ENCODE measurements at places on chromosomes 3 and 15.
A peak's percentile ranks its signal among the peaks of the same experiment; 100 is the strongest.

DNA sequence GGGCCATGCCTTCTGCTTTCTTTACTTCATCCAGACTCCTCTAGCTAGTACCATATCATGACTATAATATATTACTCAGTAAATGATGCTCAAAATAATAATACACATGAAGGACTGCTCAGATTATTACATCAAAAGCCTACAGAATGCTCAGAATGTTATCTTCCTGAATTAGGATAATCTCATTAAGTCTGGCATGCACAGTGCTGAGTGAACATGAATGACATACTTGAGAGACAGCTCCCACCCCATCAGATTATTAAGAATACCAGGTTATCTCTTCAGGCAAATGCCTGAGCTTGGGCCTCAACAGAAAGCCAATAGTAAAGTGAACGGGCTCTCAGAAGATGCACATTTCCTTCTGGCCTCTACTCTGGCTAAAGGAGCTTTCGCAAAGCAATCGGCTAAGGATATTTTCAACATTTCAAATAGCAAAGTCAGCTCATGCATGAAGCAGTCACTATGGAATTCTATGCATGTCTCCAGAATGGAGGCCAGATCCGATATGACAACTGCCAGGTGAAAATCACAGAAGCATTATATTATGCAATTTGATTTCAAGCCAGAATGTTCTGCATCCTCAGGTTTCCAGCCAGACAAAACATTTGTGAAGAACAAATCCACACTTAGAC is 122.6 kb downstream of the KCNMB2 start:
- no peak for DNase-seq

GRCh38 chr15:26767169-26767670 is 5.6 kb downstream of the GABRB3 start:
- DNase-seq = no peak

- DNase-seq = peak; percentile 38
These were observed 5.5 kb upstream of the GP5 start for GRCh38 chr3:194404365-194405140.

DNA sequence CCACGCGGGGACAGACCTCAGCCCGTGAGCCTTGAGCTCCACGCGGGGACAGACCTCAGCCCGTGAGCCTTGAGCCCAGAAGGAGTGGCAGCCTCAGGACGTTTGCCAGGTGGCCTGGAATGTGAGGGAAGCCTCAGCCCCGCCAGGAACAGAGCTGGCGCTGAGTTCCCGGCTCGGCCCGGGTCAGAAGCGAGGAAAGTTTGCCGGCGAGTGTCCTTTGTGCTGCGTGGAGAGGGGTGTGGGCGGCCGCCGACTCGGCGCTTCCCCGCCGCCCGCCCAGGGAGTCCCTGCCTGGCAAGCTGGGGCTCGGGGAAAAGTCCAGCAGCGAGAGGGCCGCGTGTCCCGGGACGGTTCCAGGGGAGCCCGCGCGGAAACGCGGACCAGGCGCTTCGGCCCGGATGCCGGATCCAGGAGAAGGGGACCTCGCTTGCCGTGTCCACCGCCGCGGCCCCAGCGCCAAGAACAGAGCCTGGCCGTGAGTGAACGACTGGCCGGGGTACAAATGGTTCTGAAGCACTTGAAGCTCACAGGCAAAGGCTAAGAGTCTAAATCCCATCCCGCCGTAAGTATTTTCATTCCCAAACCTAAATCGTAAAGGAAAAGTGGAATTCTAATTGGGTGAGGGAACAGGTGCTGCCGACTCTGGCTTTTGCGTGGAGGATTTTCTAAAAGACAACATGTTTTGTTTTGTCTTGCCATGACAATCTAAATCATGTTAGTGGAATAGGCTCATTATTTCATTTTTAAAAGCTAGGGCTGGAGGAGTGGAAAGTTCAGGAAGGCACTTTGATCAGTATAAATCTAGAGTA is 1.7 kb downstream of the LRRN1 start:
- DNase-seq = no peak

GRCh38 chr3:112087746-112088145 is 1.6 kb downstream of the C3orf52 start:
- DNase-seq = no peak

GRCh38 chr3:69088063-69088462 is 3.3 kb downstream of the ARL6IP5 start:
- no peak for DNase-seq

GRCh38 chr3:30347679-30348216 is 258.7 kb upstream of the TGFBR2 start:
- no peak for DNase-seq

GRCh38 chr3:30408105-30408557 is 198.3 kb upstream of the TGFBR2 start:
- DNase-seq = no peak

DNA sequence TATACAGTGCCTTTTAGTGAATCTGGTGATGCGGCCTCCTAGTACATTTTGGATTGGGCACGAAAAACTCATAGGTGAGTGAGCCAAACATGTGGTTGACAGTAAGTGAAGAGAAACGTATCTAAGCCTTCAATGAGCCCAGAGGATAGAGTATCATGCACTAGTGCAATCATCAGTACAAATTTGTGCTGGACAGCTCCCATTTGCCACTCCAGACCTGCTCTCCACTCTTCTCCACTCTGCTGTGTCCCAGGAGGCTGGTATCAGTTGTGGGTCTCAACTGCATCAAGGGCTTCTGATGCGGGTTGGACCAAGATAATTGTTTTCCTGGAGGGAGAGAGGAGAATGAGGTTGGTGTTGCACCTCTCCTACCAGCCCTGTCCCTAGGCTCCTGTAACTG is 9.1 kb upstream of the RASGRF1 start:
- DNase-seq = no peak

DNA sequence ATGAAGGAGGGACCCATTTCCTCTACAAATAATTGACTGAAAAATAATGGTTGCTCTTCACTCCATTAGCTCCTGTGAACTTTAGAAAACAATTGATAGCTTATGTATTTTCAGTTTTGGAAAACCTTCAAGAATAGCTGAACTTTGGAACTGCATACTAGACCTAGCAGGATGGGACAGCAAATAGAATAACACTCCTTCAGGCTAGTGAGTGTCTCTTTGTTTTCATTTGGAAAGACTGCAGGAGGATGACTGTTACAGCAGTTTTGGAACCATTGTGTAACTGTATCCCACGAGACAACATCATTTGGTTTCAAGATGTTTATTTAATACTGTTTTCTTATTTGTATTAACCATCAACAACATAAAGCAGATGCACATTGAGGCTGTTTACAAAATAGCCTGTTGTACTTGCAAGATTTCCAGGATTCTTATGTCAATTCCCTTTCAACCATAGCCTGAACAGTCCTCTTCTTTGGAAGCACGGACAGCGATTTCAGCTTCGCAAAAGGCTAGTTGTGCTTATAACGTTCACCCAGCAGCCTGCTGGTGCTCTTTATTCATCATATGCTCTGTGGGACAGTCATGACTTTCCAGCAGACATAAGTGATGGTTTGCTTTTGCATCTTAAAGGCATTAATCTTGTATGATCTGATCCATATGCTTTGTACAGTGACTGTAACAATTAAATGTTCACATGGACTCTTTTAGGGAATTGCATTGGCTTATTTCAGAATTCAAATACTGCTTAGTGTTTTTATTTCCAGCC is 335.5 kb downstream of the IL5RA start:
- DNase-seq = no peak

DNA sequence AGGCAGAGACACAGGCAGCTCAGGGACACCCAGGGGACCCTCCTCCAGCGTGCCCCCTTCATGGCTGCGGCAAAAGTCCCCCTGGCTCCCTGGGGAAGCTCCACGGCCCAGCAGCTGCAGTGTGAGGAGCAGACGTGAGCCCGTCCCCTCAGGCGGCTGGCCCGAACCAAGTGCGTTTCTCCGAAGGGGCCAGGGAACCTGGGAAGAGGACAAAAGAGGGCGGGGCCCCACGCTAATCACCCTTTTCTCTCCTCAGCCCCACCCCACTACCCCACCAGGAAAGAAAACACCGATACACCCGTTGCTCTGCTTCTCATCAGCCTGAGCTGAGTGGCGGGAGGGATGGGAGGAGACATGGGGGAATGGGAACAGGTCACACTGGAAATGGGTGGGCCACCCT is at the start of gene MUC4:
TSS of gene MUC4 (minus strand) at position 174 of the 400 bp plus-strand sequence. CDS start at position 62, 112 bp downstream.
- DNase-seq = no peak

DNA sequence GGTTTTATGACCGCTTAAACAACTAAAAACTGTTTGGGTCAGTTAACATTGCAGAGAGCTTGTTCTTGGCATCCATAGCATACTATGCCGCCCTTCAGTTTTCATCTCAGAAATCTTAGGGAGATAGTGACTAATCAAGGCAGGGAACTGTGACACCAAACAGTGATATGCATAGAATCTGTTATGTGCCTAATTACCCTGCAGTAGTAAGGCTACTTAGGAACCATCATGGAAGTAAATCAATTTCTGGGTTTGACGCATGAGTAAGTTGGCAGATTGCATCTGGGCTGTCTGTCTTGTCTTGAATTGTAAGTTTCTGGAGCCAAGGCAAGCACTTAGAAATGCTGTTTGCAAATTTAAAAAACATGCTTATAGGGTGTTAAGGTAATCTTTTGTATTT is 22.5 kb downstream of the KCTD6 start:
- DNase-seq = no peak

GRCh38 chr3:157188391-157188790 is 28.4 kb upstream of the CCNL1 start:
- no peak for DNase-seq

DNA sequence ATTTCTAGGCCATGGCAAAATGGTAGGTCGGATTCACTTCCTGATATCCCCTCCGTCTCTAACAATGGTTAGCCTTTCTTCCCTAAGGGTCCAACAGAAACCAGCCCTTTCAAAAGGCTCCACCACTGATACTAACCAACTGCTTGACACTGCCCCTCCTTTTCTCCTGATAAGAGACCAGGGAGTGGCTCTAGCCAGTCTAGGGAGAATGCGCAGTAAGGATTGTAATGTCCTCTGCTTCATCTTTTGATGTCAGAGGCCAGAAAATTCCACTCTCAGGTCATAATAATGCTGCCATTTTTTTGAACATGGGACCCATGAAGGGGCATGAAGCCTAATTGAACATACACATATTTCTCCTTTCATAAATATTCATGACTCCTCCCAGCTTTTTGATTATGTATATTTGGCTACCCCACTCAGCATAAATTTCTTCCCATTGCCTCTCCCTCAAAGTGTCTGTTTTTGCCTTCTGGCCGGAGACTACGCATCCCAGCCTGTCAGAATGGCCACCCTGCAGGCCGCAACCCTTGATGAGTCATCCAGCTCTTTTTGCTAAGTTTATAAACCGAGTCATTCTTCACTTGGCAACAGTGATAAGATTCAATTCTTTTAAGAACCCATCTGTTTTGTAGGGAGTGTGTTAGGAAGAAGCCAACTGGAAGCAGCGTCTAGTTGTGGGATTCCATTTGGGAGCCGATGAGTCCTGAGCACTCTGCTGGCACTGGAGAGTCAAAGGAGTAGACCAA is 189.0 kb upstream of the MCTP2 start:
- no peak for DNase-seq

GRCh38 chr3:74564560-74564959 is 49.9 kb downstream of the CNTN3 start:
- DNase-seq = no peak

- no peak for DNase-seq
These were observed 125.4 kb downstream of the XXYLT1 start for GRCh38 chr3:195145579-195145978.

- DNase-seq = no peak
These were observed 559.8 kb upstream of the CBLB start for GRCh38 chr3:106428565-106428994.

DNA sequence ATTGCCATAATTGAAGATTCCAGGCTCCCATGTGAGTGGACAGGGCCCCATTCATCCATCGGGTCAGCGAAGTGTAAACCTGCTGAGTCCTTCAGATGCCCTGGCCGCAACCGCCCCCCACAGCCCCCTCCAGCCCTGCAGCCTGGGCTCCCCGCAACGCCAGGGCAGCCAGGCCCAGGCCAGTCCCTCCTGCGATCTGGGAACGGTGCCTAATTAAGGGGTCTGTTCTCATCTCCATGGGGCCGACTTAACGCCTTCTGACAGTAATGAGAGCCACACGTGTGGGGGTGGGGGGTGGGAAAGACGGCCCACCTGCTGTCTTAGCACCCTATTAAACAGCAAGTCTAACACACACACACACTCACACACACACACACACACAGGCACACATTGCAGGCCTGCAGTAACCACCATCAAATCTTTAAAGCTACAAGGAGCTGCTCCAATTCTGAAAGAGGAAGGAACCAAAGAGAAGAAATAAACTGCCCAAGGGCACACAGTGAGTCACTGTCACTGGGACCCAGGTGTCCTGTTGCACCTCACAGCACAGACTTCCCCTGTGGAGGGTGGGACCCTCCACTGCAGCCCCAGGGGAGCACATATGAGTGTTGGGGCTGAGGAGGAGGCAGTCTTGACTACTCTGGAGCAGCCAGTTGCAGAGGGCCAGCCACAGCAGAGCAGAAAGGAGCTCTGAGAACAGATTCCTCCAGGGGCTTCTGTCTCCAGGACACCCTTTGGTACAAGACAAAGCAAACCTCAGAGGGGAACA is 31.8 kb upstream of the HES1 start:
- no peak for DNase-seq

GRCh38 chr15:89043031-89044002 is 44.9 kb upstream of the ABHD2 start:
- DNase-seq = no peak

DNA sequence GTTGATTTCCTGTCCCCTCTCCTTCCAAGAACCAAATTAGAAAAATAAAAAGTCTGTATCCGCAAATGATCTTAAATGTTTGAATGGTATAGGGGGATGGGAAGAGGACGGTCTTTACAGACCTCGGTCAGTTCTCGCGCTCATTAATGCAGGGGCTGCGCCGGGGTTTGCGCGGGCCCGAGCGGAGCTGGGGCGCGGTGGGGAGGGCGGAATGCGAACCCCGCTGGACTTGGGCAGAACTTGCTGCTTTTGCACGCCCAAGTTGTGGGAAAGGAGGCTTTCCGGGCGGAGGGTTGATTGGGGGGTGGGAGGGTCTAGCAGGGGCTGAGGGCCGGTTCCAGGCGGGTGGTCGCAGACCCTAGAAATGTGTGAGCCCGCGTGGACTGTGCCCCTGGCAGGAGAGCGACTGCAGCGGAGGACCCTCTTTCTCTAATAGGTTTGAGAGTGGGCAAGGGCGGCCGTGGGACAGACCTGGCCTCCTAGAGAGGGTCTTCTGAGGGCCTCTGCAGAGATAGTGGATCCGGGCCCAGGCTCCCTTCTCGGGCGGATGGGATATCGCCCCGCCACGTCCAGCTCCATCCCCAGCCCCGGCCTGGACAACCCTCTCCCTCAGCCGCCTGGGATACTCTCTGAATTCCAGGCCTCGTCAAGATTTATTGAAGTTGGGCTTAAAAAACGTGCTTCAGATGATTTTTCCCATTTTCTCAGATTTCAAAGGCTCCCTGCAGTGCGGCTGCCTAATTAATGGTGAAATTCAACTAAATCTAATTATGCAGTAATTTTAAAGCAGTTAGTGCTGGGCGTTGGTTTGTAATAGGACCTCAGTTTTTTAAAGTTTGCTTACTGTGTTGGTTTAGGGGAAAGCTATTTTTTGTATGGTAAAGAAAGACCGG is 11.3 kb downstream of the NR2F2 start:
- no peak for DNase-seq

All from effector CD4-positive, alpha-beta T cell (primary cell).